ENCODE measurements at places on chromosomes 4 and X. TPM values are rescaled to one million over a fixed set of nuclear protein-coding genes. Genes with fewer than 3 reads are reported as not detected.

DNA sequence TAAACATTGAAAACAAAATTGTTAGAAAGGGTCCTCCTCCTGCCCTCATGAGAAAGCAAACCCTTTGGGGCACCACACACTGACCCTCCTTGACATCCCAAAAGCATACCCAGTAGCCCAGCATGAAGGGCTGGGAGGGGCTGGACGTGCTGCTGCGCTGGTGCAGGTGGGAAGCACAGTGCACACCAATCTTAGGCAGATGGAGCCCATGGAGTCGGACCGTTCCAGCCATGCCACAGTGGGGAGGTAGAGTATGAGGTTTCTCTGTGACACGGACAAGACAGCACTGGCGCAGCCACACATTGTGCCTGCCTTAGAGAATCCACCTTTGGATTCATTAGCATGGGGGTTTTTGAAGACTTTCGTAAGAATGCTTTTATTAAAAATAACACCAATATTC lies 544.2 kb upstream of the FRG1 start:
- no peak for DNase-seq

GRCh38 chr4:113173126-113173792 lies 123.8 kb downstream of the ANK2 start:
- no peak for DNase-seq

FGFBP2 gene
- total RNA-seq = 0.20 TPM

DNA sequence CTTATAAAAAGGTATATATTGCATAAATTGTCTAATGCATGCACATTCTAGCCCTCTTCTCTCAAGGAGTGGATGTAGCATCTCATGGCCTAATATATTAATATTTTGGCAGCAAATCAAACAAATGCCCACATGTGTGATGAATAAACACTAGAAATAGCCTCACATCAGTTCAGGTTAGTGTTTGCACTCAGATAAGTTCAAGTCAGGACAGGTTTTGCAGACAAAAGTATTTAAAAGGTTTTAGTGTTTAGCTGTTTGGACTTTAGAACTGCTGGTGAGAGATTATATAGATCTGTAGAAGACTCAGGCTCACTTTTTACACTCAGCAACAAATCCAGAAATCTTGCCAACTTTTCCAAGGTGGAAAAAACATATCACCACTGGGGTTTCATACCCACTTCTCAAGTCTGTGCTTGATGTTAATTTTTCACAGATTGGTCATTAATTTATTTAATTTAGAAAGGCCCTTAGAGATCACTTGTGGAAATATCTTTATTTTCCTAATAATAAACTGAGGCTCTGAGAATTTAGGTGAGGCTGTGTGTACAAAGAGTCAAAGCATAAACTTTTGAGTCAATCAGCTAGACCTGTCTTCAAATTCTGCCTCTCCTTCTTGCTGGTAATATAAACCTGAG lies 362.6 kb downstream of the GASK1B start:
- DNase-seq = no peak

CT45A5 gene
- total RNA-seq = 0.29 TPM

CCDC110 gene
- 3.3 TPM for total RNA-seq
